ENCODE measurements at places on chromosomes 4 and X. TPM values are rescaled to one million over a fixed set of nuclear protein-coding genes. Genes with fewer than 3 reads are reported as not detected.

Gene FAM47E
- total RNA-seq, result not detected

Gene VCX3A
- total RNA-seq, result not detected

Gene AMOT
- total RNA-seq, result 5.3 TPM

Gene GPRASP2
- total RNA-seq, result 24.7 TPM

Gene NPY1R
- under 0.01 TPM for total RNA-seq

Gene XK
- under 0.01 TPM for total RNA-seq

Gene TREX2
- total RNA-seq, result 0.36 TPM

Gene UGT2B7
- not detected for total RNA-seq

Gene ATP2B3
- total RNA-seq, result under 0.01 TPM

Gene MAGEB2
- not detected for total RNA-seq
